ENCODE measurements at places on chromosomes 6 and 20.

GRCh38 chr6:83978324-83978734 is 55.2 kb upstream of the MRAP2 start:
- DNase-seq = no peak

GRCh38 chr6:75943381-75943780 is 129.1 kb downstream of the IMPG1 start:
- no peak for DNase-seq

- no peak for DNase-seq
Measured at GRCh38 chr20:2820896-2821869, 5.0 kb downstream of the TMEM239 start.

DNA sequence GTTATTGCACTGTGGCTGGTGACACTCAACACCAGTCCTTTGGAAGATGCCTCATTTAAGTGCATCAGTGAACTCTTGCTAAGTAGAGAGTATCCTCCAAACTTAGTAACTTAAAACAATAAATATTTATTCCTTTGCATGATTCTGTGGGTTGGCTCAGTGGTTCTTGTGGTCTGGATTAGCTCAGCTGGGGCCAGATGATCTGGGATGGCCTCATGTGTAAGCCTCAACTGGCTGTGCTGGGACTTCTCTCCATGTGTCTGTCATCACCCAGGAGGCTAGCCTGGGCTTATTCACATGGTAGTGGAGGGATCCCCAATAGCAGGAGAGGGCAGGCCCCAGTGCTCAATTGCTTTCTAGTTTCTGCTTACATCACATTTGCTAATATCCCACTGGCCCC is 8.3 kb downstream of the LRRN4 start:
- DNase-seq = no peak
